ENCODE measurements at places on chromosomes 16 and 17.

DNA sequence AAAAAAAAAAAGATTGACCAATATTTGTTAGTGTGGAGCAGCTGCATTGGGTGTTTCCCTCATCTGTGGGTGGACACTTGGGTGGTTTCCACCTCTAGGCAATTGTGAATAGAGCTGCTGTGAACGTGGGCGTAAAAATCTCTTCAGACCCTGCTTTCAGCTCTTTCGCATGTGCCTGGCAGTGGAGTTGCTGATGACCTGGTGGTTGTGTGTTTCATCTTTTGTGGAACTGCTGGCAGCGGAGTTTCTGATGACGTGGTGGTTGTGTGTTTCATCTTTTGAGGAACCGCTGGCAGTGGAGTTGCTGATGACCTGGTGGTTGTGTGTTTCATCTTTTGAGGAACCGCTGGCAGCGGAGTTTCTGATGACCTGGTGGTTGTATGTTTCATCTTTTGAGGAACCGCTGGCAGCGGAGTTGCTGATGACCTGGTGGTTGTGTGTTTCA, 21.4 kb downstream of the ZC3H18 start:
- no peak for DNase-seq

GRCh38 chr17:75454193-75454592, 2.2 kb upstream of the TMEM94 start:
- no peak for DNase-seq

- DNase-seq: no peak
Observed at GRCh38 chr17:16288860-16289571, 64.3 kb downstream of the CENPV start.

DNA sequence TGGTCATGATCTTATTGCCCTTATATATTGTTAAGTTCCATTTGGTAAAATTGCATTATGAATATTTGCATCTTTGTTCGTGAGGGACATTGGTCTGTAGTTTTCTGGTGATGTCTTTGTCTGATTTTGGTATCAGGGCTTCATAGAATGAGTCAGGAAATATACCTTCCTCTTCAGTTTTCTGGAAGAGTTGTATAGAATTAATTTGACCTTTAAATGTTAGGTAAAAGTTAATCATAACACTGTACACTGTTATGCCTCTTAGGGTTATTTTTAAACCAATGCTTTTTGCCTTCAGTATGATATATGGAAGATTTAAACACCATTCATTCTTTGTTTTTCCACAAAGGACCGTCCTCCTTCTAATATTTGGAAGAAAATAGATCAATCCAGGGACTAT, 180.0 kb downstream of the CHD9 start:
- DNase-seq: no peak

DNA sequence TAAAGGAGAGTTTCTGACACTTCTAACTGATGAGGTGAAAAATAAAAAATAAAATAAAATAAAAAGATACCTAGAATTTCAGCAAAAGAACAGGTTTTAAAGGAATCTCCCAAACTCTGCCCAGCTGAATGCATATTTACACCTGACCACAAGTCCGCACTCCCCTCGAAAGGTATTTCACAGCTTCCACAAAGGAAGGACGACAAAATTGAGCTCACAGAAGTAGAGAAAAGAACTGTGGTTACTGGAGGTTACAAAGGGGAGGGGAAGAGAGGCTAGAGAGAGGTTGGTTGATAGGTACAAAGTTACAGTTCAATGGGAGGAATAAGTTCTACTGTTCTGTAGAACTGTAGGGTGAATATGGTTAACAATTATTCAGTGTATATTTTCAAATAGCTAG, 5.0 kb downstream of the LITAF start:
- DNase-seq: no peak

DNA sequence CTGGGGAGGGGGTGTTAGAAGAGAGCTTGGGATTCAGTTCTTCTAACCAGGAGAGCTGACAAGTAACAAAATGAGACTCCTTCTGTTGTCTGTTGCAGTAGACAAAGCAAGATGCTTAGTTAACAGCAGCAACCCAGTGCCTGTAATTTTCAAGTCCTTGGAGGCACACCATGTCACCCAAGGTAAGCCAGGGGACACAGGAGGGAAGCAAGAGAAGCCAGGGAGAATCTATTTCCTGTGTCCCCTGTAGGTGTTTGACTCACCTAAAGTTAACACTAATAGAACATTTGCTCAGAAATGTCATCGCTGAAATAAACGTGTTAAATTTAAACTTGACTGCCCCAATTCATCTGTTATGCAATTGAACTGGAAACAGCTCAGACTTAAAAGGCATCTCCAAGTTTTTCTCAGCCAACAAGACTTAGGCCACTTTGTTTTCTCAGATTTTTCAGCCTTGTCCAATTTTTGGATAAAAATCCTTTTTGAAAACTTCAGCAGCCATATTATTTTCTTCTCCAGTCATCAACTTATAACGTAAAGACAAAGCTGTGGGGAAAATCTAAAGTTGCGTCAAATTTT, 257.6 kb downstream of the CDH13 start:
- no peak for DNase-seq

- DNase-seq: no peak
Observed at GRCh38 chr16:82384017-82384416, 214.0 kb upstream of the MPHOSPH6 start.

DNA sequence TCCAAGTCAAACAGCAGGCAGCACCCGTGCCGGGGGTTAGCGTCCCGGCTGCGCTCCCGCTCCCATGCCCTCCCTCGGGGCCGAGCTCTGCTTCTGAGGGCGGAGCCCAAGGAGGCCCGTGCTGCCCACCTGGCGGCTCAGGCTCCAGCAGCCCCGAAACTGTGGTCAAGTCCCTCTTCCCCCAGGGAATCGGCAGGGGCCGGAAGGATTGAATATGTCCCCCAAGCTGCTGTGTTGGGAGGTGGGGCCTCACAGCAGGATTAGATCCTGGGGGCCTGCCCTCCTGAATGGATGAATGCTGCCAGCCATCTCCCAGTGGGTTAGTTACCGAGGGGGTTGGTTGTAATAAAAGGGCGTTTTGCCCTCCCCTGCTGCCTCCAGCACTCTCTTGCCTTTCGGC, 33.9 kb downstream of the MAP2K3 start:
- DNase-seq: no peak

Measured in Calu3 (cell line).